Stimulated activated CD8-positive, alpha-beta memory T cell treated with anti-CD3 and anti-CD28 coated beads, Interleukin-4, amount 100 ng/mL, for 24 hours (primary cell): ENCODE measurements at places on chromosomes 16 and 17.

GRCh38 chr16:83472776-83473501 lies 334.8 kb upstream of the HSBP1 start:
- no peak for DNase-seq

GRCh38 chr17:76391200-76391715 lies 6.8 kb downstream of the SPHK1 start:
- no peak for DNase-seq

- no peak for DNase-seq
These were observed 8.4 kb downstream of the ZDHHC1 start for GRCh38 chr16:67407788-67408452.

GRCh38 chr16:65875381-65876055 lies 491.0 kb upstream of the CDH5 start:
- DNase-seq, result no peak

- no peak for DNase-seq
These were observed 11.4 kb downstream of the POLR2C start for GRCh38 chr16:57473906-57474305.

DNA sequence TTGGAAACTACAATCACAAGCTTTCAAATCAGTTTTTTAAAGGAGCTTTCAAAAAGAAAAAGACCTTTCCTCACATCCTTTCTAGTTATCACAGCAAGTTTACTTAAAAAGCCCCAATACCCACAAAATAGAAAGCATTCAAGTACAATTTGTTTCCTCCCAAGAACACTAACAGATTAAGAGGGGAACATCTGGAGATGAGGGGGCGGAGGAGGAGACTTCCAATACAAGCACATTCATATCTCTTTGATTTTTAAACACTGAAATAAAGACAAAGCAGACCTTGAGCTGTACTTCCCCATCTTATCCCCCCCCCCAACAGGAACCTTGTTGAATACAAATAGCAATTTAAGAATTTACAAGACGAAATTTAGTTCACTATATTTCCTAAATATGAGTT lies 2.0 kb downstream of the YWHAE start:
- DNase-seq, result no peak

GRCh38 chr16:28087140-28087660 lies 23.7 kb upstream of the GSG1L start:
- DNase-seq, result no peak

DNA sequence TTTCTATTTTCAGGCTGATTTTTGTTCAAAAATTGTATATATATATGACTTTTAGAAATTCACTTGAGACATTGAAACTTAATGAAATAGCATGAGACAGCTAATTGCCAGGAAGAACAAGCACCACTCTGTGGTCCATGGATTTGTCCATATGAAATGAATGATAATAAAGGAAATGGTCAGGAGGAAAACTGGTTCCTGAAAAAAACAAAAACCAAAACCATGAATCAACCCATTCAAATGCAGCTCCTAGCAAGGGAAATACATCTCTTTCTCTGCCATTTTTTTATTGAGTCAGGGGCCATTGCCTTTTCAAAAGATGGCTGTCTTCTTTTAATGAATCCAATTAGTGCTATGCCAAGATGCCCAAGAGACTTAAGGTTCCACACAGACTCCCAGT lies 230.7 kb downstream of the SLC39A11 start:
- DNase-seq, result no peak

- DNase-seq, result no peak
These were observed 732 bp downstream of the TNRC6A start for GRCh38 chr16:24729951-24730815.

DNA sequence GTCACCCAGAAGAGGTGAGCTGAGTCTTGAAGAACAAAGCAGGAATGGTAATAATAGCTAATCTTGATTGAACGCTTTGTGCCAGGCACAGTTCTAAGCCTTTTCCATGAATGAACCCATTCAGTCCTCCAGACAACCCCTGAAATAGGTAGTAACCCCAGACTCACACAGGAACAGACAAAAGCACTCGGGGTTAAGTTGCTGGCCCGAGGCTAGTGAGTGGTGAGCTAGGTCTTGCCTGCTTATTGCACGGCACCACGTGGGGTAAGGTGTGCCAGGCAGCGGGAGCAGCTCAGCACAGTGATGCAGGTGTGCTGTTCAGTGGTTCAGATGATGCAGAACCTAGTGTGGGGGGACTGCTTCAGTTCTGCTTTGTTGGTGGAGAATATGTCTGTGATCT lies 181.6 kb downstream of the RAB11FIP4 start:
- DNase-seq, result no peak

DNA sequence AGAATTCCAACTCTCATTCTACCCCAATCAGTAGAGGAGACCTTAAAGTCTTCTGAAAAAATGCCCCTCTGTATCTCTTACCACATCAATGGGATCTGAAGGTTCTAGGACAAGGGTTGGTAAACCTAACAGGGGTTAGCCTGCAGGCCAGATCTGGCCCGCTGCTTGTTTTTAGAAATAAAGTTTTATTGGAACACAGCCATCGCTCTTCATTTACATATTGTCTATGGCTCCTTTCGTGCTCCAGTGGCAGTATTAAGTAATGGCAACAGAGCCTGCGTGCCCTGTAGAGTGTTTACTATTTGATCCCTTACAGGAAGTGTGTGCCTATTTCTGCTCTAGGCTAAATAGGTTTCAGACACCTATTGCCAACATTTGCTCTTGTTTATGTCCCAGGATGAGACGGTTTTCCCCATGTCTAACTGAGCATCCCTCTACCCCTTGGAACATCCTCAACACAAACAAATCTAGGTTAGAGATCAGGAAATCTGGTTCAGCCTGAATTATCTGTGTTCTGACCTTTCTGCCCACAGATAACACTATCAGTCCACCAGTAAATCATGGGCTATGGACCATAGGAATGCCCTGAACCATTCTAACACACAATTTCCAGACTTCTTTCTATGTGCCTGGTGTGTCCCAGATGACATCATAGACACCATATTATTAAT lies 44.2 kb upstream of the ERCC4 start:
- DNase-seq, result no peak

DNA sequence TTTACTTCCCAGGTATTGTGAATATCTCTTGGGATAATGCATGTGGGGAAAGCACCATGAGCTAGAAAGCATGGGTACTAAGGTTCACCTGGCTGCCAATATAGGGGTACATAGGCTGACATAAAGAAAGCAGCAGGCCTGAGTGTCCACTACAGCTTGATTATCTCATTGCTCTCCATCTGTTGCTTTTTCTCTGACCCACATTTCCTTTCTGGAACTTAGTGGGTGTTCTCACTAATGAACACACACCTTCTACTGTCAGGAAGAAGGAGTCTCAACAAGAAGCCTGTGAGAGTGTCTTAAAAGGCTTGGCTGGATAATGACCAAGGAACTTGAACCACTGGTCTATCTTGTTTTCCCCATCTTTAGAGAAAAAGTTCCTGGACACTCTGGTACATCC lies 62.5 kb downstream of the CA10 start:
- no peak for DNase-seq

DNA sequence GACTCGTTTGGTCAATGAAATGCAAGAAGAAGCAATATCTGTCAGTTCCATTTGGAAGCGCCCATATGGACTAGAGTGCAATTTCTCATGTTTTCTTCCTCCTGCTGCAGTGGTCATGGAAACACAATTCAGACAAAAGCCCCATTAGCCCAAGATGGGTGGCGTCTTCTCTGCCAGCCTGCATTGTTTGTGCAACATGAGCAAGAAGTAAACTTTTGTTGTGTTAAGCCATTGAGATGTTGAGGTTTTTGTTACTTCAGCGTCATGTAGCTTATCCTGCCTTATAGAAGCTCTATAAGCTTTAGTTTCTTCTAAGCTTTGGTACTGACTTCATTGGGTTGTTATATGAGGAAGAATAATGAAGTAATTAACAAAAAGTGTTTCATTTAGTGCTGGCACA lies 137.4 kb downstream of the NPIPB5 start:
- no peak for DNase-seq

DNA sequence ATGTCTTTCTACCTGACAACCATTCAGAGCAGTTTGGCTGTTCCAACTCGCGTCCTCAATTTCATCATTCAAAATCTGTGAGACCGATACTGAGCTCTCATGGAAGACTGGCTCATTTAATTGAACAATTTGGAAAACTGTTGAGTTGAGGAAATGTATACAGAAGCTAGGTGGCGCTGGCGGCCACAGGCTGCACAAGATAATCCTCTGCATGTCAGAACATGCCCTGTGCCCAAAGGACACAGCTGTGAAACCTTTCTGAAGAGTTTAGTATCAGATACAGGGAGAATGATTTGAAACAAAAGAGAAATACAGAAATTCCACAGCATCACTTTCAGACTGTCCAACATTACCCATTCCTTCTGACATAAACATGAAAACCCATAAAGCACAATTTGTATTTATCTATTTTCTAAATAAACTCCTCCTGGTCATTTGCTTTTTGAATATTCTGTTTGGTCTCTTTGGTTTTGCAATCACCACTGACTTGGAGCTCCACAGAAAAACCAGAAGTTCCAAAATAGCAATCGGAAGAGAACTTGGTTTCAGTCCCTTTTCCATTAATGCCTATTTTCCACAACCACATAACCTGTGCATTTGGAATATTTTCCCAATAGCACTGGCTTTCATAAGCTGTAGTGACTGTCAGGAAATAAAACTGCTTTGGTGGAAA lies 192.8 kb downstream of the MAP2K6 start:
- no peak for DNase-seq

DNA sequence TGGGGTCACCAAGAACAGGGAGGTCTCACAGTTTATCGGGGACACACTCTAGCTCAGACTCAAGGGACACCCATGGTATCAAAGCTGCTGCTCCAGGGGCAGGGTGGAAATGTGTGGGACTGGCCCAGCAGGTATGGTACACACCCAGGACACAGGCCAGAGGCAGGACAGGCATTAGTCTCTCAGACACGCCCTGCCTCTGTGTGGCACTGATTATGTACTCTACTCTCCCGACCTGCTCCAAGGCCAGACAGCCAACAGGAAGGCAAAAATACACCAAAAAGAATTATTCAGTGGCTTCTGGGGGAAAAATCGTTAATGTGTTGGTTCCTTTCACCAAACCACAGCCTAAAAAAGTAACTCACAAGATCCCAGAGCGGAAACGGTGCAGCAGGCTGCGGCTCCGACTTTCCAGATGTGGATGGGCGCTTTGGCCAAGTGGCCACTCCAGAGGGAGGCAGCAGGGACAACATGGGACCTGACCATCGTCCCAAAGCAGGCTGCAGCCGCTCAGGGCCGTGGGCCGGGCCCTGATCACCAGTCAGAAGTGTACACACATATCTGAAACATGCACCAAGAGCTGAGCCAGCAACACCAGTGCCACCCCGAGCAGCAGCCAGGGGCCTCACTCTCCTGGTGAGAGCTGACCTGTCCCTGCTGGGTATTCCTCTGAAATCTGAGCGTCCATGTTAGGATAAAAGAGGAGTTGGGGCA lies 1.0 kb upstream of the SIRT7 start:
- no peak for DNase-seq

GRCh38 chr17:6286233-6286632 lies 148.7 kb downstream of the AIPL1 start:
- no peak for DNase-seq

- DNase-seq, result no peak
These were observed 242.4 kb downstream of the ZFHX3 start for GRCh38 chr16:72805486-72805885.

DNA sequence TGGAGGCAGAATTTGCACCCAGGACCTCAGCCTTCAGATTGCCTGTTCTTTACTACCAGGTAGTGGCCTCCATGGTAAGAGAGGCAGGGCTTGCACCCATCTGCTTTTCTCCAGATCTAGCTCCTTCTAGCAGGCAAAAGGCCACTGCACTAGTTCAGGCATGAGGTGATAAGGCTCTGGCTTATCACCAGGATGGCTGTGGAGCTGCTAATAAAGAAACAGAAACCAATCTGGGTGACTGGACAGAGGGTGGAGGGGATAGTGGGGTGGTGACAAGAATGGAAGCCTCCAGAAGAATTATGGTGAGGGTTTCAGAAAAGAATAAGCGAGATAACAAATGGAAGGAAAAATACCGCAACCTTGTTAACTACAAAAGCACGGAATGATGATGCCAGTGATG lies 15.5 kb upstream of the SUPT4H1 start:
- DNase-seq, result no peak

GRCh38 chr17:62800585-62800984 lies 7.5 kb downstream of the MARCHF10 start:
- no peak for DNase-seq

GRCh38 chr17:79607940-79608623 lies 2.8 kb downstream of the RBFOX3 start:
- DNase-seq, result peak; percentile 2

DNA sequence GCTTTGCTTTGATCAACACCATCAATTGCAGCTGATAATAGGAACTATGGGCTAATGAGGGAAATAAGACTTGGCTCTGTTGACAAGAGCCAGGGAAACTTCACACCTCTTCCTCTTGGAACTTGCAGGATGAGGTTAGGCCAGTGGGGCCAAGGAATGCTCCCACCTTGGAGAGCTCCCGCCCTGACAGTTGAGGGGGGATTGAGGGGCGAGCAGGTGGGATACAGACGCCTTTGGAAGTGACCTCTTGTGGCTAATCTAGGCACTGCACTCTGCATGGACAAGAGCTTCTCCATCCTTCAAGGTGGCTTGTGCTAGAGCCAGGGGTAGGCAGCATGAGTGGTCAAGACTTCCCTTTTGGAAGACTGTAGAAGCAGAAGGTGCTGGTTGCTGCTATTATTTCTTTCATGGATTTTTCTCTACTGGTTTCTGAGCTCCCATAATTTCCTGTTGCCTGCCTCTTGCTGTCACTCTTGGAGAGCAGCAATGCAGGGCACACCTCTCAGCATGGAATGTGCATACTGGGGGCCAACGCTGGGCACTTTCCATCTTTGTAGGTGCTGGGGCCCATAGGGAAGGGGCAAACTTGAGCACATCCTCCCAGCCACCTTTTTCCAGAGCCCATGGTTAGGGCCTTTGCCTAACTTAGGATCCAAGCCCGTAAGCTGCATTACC lies 2.3 kb upstream of the PHF12 start:
- peak; percentile 18 for DNase-seq

DNA sequence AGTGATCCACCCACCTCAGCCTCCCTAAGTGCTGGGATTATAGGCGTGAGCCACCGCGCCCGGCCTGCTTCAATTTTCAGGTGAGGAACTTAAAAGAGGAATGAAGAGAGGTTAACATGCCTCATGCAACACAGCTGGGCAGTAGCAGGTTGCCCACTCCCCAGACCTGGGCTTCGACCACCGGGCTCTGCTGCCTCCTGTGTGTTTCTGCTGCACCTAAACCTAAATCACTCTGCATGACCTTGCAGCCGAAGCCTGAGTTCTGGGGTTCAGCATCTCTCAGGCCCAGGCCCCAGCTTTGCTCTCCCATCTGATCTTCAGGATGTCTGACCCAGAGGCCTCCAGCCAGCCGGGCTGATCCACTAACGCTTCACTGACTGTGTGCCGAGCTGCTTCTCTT lies 112.6 kb downstream of the OR1D5 start:
- DNase-seq, result no peak

GRCh38 chr17:9948928-9949327 lies 43.9 kb upstream of the RCVRN start:
- DNase-seq, result no peak

GRCh38 chr16:19935694-19936093 lies 51.0 kb upstream of the GPRC5B start:
- no peak for DNase-seq

- DNase-seq, result no peak
These were observed 10.0 kb downstream of the HAGH start for GRCh38 chr16:1816396-1817275.

GRCh38 chr16:13665876-13666275 lies 254.1 kb upstream of the ERCC4 start:
- DNase-seq, result no peak
